ENCODE measurements at places on chromosomes 1 and 21.

- no peak for DNase-seq
Measured at GRCh38 chr1:203641503-203641890, 14.9 kb downstream of the ATP2B4 start.

GRCh38 chr1:94947437-94947836, 20.5 kb upstream of the CNN3 start:
- DNase-seq = no peak

GRCh38 chr1:162561616-162562469, at the start of gene UAP1:
UAP1 (plus strand) TSS chr1:162561722; CDS start chr1:162566069, 4,347 bp downstream.
- DNase-seq = no peak

DNA sequence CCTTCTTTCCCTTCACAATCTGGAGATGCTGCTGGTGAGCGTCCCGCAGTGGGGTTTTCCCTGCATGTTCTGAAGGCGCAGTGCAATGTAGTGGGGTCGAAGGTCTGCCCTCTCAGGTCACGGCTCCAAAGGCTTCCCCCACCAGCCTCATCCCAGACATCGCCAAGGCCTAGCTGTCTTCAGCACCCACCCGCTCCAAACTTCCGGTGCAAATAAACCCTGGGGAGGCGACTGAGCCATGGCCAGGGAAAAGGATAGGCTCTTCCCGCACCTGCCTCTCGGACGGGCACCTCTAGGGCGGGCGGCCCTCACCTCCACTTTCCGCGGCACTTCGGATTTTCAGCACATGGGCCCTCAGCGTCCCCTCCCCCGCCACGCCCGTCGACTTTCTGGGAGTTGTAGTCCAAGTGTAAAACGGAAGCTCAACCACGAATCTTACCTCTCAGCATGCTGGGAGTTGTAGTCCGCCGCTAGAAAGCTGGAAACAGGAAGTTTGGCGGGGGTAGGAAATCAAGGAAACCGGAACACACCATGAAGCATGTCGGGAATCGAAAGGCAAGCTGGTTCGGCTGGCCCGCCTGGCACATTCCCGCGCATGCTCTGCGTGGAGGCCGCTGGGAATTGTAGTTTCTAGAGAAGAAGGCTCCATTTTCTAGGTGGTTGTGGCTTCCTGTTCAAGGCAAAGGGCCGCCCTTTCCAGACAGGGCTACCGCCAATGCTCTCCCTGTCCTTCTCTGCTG, at the start of gene MRPL24:
Gene MRPL24 (minus strand): TSS at position 348 of the 740 bp plus-strand sequence. CDS start 2,384 bp downstream, outside the sequence.
- peak; percentile 100 for DNase-seq

- no peak for DNase-seq
Measured at GRCh38 chr1:193285641-193286040, 99.2 kb upstream of the B3GALT2 start.

- no peak for DNase-seq
Measured at GRCh38 chr1:79188337-79188736, 181.8 kb upstream of the ADGRL4 start.

All from ELF-1 (cell line).